GM19239 (cell line): ENCODE measurements at places on chromosomes 4 and X.

- no peak for DNase-seq
Measured at GRCh38 chrX:130267956-130268448, 697 bp downstream of the ZNF280C start.

DNA sequence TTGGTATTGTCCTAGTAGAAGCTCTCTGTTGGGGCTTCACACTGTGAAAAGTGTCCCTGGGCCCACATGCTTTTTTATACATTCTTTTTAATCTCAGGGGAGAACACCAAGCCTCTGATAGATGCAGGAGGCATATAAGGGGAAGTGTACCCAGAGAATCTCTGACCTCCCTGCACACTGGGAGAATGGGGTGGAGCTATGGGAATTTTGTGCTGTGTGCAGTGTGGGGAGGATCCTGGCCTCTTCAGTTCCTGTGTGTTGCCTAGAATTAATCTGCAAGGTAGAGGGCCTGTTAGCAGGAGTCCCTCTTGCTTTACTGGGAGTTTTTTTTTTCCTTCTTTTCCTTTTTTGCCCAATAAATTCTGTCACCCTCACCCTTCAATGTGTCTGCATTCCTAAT is 49.2 kb upstream of the SPIN4 start:
- DNase-seq = no peak

DNA sequence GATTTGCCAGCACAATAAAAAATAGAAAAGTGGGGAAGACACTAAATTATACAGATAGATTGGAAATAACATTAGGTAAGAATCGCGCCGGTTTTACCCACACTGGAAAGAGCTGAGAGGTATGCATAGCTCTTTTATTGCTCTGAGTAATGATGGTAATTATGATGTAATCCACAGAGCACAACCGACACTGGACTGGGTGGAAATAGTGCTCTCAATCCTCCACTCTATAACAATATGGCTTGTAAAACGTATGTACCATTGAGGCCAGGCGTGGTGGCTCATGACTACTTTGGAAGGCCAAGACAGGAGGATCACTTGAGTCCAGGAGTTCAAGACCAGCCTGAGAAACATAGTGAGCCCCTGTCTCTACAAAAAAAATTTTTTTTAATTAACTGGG is 104.3 kb upstream of the RAPGEF2 start:
- no peak for DNase-seq

GRCh38 chr4:184940500-184940899 is 77.8 kb upstream of the HELT start:
- no peak for DNase-seq

- no peak for DNase-seq
Measured at GRCh38 chr4:158630893-158631292, 40.8 kb downstream of the C4orf46 start.

GRCh38 chr4:59712470-59712869 is 1487.7 kb upstream of the ADGRL3 start:
- DNase-seq = no peak

DNA sequence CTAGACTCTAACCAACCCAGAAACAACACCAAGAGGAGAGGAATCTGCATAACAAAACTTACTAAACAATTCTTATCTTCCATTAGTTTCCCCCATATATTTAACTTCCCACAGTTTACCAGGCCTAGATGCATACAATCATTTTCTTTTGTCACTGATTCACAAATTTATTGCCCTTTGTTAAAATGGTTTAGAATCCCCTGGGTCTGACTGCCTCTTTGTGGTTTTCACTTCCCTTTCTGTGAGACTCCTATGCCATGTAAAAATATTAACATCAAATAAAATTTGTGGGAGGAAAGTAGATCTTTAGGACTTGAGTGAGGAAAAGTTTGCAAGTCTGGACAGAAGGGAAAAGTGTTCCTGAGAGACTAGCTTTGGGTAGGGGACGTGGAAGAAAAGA is 393.8 kb upstream of the CNKSR2 start:
- DNase-seq = no peak

- no peak for DNase-seq
Measured at GRCh38 chr4:118770741-118771187, 65.2 kb downstream of the SEC24D start.

GRCh38 chr4:94304365-94304971 is 38.2 kb downstream of the HPGDS start:
- DNase-seq = no peak
